ENCODE measurements at places on chromosomes 2 and 18. TPM values are rescaled to one million over a fixed set of nuclear protein-coding genes. Genes with fewer than 3 reads are reported as not detected.

ACADL gene
- 26.8 TPM for total RNA-seq

SCG2 gene
- total RNA-seq: not detected

ARL4C gene
- total RNA-seq: 3.0 TPM

RNF125 gene
- 9.0 TPM for total RNA-seq

MSTN gene
- total RNA-seq: not detected

AAMP gene
- 43.9 TPM for total RNA-seq

NEU4 gene
- 109 TPM for total RNA-seq

CYS1 gene
- total RNA-seq: 0.65 TPM

PCARE gene
- total RNA-seq: not detected

UGT1A7 gene
- 4.1 TPM for total RNA-seq

CRYBA2 gene
- total RNA-seq: not detected

NDUFB3 gene
- total RNA-seq: 51.8 TPM

All from left lobe of liver (tissue), 2 donors.